ENCODE measurements at places on chromosomes 12 and 14. TPM values are rescaled to one million over a fixed set of nuclear protein-coding genes. Genes with fewer than 3 reads are reported as not detected.

DNA sequence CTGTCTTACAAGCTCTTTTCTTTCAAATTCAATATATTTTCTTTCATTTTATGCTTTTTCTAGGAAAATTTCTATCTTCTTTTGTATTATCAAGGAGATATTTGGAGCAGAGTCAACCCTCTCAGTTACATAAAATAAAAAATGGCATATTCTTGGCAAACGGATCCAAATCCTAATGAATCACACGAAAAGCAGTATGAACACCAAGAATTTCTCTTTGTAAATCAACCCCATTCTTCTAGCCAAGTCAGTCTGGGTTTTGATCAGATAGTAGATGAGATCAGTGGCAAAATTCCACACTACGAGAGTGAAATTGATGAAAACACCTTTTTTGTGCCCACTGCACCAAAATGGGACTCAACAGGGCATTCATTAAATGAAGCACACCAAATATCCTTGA is 20.6 kb downstream of the PIK3C2G start:
- no peak for DNase-seq

Gene A2ML1
- 3.9 TPM for total RNA-seq

Gene OR4N5
- total RNA-seq, result not detected

Gene NGB
- total RNA-seq, result not detected

GRCh38 chr12:2902272-2902880 is 11.7 kb downstream of the TULP3 start:
- peak; percentile 37 for DNase-seq

Gene GARIN6
- not detected for total RNA-seq
